ENCODE measurements at places on chromosomes 12 and 14.
A peak's percentile ranks its signal among the peaks of the same experiment; 100 is the strongest.

- no peak for DNase-seq
These were observed 183.1 kb upstream of the FBXO33 start for GRCh38 chr14:39615352-39615751.

DNA sequence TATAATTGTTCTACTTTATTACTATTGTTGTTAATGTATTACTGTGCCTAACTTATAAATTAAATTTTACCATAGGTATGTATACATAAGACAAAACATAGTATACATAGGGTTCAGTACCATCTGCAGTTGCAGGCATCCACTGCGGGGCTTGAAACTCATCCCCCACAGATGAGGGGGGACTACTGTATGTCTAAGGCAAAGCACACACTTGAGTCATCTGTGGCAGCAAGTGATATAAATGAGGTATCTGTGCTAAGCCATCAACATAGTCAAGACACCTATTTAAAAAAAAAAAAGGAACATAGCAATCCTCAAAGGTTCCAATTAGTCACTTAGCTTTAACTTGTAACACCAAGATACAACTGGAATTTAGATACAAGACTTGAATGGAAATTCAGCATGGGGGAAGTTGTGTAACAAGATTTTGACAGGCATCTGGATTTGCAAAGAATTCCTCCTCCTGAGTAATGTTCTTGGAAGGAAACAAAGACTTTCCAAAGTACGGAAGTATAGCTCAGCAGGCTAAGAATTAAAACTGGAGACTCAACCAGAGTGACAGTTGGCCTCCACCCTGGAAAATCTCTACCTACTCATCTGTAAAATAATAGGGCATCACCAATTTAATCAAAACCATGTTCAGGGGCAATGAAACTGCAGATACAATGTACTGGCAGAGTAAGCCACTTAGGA is 14.9 kb downstream of the DCAF5 start:
- no peak for DNase-seq

GRCh38 chr12:88247241-88247643 is 105.1 kb downstream of the TMTC3 start:
- no peak for DNase-seq

DNA sequence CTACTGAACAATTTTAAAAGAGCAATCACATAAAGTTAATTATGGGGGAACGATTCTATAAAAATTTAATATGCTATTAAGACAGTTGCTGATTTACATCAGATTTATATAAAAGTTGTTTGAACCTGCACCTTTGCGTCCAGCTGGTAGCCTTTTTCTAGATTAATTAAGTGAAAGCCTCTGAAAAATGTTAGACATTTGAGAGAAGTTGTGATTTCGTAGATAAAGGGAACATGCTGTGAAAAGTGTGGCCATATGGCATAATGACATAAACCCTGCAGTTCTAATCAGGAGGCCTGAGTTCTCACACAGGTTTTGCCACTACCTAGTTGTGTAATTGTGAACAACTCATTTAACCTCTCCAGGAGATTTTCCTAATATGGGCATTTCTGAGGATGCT is 187.2 kb downstream of the TMTC2 start:
- no peak for DNase-seq

GRCh38 chr12:57835366-57836288 is 10.9 kb downstream of the CTDSP2 start:
- DNase-seq: no peak

DNA sequence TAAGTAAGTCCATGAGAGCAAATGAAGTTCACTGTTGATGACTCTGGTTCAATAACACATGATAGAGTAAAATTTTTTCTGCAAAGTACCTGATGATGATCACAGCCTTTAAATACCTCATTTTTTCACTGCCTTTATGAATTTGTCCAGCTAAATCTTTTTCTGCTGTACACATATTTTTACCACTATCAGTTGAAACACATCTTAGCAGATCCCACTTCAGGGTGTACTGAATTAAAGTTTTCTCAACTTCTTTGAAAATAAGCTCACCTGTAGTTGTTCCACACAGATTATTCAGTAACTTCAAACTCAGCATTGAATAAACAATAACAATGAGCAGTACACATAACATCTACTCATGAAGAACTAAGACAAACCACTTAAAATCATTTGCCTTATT is 385.9 kb downstream of the NELL2 start:
- no peak for DNase-seq

DNA sequence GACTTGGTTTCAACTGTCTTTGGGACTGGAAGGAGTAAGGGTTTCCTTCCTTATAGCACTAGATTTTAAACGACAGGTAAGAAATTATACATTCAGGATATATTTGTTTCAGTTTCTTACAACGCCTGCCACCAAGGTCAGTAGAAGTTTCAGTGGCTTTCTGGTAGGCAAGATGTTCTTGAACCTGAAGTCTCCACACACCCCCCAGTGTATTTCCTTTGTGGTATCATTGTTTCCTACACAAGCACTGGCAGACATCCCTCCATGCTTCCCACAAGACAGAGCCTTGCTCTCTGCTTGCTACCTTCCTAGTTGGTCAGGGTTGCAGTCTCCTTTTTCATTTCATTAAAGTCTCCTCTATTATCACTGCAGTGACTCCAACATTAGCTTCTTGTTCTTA is 283.1 kb downstream of the FLRT2 start:
- DNase-seq: no peak

DNA sequence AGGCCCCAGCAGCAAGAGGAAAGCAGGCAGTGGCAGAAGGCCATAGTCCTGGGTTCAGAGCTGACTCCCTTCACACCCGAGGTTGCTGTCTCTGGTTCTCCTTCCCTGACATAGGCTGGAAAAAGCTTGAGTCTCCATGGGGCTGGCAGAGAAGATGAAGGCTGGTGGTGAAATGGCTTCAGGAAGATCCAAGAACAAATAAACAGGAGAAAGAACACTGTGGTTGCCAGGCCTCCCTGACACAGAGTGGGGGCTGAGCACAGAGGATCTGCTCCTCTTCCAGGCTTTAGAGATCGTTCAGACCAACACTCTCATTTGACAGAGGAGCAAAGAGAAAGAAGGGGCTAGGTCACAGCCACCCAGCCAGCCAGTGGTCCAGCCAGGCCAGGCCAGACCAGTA is 14.3 kb downstream of the HDAC7 start:
- DNase-seq: no peak

DNA sequence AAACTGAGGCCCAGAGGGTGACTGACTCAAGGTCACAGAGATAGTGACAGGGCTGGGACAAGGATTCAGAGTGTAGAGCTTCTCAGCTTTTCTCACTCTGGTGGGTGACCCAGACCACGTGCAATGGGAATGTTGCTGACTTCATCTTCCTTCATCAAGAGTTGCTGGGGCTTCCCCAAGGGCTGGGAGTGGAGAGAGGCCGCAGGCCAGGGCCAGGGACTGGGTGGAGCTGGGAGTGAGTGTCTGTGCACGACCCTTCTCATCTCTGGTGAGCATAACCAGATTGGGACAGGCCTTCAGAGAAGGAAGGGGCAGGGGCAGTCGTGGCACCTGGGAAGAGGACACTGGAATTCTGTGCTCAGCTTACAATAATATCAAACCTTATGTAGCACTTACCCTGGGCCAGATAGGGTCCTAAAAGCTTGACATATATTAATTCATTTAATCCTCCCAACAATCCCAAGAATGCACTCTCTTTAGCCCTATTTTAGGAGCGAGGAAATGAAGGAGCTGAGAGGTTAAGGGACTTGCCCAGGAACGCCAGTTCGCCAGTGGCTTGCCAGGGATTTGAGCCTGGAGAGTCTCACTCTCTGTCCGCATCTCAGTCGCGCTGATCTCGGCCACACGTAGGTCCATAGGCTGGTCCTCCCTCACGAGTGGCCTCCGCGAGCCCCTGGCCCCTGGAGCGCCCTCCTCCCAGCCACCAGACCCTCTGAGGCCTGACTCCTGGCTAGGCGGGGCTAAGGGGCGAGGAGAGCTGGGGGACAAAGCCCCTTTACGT is 15.8 kb downstream of the KRT18 start:
- DNase-seq: no peak

DNA sequence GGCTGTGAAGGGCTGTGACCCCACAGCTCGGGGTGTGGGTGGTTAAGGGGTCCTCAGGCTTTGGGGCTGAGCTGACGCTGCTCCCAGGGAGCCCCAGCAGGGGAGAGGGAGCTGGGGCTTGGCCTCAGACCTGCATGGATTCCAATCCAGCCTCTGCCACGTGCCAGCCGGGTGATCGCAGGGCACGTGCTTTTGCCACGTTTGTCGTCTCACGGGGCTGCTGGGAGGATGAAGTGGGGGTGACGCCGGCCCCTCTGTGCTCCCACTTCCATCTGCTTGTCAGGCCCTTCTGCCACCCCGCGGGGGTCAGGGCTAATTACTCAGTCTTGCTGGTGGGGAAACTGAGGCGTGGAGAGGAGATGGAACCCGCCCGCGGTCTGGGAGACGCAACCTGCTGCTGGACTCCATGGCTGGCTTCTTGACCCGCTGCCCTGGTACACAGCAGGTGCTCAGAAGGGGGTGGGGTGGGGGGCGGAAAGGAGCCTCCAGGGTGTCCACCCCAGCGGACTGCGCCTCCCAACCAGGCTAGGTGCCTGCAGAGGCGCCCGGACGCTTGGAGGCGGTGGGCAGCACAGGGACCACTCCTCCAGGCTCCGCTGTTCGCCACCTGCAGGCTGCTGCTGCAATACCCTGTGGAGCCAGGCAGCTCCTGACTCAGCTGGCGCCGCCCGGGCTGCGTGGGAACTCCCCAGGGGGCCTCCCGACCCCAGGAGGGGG is 36.4 kb upstream of the PRIMA1 start:
- peak; percentile 12 for DNase-seq

- no peak for DNase-seq
These were observed 3.1 kb upstream of the STRN3 start for GRCh38 chr14:31029016-31029970.

GRCh38 chr14:89232265-89233070 is 184.6 kb downstream of the FOXN3 start:
- DNase-seq: no peak

DNA sequence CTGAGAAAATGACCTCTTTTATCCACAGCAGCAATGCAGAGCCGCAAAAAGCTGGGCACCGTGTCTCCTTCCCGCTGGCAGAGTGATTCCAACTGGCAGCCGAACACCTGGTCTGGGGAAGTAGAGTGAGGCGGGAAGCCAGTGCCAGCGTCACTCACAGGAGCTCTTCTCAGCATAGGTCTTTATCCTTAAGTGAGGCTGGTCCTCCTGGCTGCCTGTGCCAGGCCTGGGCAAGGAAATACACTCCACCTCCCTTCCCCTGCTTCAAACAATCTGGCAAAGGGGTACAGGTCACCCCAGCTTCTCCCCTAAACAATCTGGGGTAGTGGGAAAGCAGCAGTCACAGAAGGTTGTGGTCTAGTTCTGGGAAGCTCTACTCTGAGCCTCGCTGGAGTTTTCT is 4.8 kb downstream of the ARHGAP9 start:
- peak; percentile 8 for DNase-seq

- peak; percentile 8 for DNase-seq
These were observed 55.6 kb upstream of the GTF2A1 start for GRCh38 chr14:81276073-81277069.

GRCh38 chr14:74213907-74214803 is 25.1 kb upstream of the VSX2 start:
- no peak for DNase-seq

DNA sequence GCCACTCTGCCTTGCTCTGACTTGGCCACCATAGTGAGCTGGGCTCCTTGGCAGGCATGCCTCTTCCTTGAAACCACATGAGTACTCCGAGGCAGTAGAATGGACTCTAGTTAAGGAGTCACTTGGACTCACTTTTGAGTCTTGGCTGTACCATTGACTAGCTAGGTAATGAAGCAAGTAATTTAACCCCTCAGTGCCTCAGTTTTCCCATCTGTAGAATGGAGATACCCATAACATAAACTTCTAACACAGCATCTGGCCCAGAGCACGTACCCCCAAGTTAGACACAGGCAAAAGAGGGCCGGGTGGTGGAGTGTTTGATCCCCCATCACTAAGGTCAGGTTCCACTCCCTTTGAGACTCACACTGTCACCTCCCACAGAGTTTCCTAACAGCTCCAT is 8.3 kb downstream of the KRT77 start:
- no peak for DNase-seq

- DNase-seq: no peak
These were observed 298.0 kb downstream of the PPFIA2 start for GRCh38 chr12:81461163-81461562.

GRCh38 chr14:68361231-68361630 is 431.6 kb downstream of the ZFP36L1 start:
- no peak for DNase-seq

Measured in NCI-H1092 treated with DMSO at 0.1 percent for 48 hours (cell line).